Activated naive CD8-positive, alpha-beta T cell treated with anti-CD3 and anti-CD28 coated beads for 36 hours (primary cell): ENCODE measurements at places on chromosomes 6 and 20. TPM values are rescaled to one million over a fixed set of nuclear protein-coding genes. Genes with fewer than 3 reads are reported as not detected.

HLA-DOB gene
- total RNA-seq, result 1.9 TPM

RPS21 gene
- 2,242 TPM for total RNA-seq

- peaks cover 9% of the 10 kb centered on the region for H3K27me3 ChIP-seq
- H3K27ac ChIP-seq, result peak overlapping the region; percentile 2
- H3K4me3 ChIP-seq, result no peak overlapping the region
- no peaks in the 10 kb centered on the region for H3K36me3 ChIP-seq
- H3K4me1 ChIP-seq, result peaks cover 8% of the 10 kb centered on the region
- DNase-seq, result no peak
Measured at GRCh38 chr6:125013938-125014660, 51.9 kb downstream of the RNF217 start.

DNA sequence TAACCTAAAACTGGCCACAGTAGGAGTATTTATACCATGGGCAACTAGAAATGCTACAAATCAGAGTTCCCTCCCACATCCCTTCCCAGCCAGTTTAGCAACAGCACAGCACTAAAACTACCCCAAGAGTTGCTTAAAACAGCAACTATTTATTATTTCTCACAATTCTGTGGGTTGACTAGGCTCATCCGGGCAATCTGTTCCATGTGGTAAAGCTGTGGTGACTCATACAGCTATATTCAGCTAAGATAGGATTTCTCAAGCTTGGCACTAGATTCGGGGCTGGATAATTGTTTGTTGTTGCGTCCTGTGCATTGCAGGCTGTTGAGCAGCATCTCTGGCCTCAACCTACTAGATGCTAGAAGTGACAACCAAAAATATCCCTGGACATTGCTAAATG, 8.6 kb upstream of the HECA start:
- no peak overlapping the region for H3K4me3 ChIP-seq
- no peaks in the 10 kb centered on the region for H3K27me3 ChIP-seq
- peaks cover 9% of the 10 kb centered on the region for H3K36me3 ChIP-seq

GRCh38 chr20:58584881-58585752, 66.0 kb upstream of the STX16 start:
- no peaks in the 10 kb centered on the region for H3K4me1 ChIP-seq
- H3K27me3 ChIP-seq, result peaks cover 13% of the 10 kb centered on the region
- H3K36me3 ChIP-seq, result peaks cover 4% of the 10 kb centered on the region
- no peak overlapping the region for H3K4me3 ChIP-seq
- no peak for DNase-seq
- no peak overlapping the region for H3K27ac ChIP-seq

- no peaks in the 10 kb centered on the region for H3K36me3 ChIP-seq
- H3K4me1 ChIP-seq, result no peaks in the 10 kb centered on the region
- DNase-seq, result no peak
- H3K27ac ChIP-seq, result no peak overlapping the region
Measured at GRCh38 chr20:16054985-16055384, 518.3 kb downstream of the KIF16B start.

C6orf15 gene
- total RNA-seq, result not detected
